Stimulated activated CD4-positive, alpha-beta T cell treated with anti-CD3 and anti-CD28 coated beads, Interleukin-12 subunit alpha, Interleukin-12 subunit beta, amount 100 ng/mL, for 24 hours (primary cell): ENCODE measurements at places on chromosomes 7 and 10.

DNA sequence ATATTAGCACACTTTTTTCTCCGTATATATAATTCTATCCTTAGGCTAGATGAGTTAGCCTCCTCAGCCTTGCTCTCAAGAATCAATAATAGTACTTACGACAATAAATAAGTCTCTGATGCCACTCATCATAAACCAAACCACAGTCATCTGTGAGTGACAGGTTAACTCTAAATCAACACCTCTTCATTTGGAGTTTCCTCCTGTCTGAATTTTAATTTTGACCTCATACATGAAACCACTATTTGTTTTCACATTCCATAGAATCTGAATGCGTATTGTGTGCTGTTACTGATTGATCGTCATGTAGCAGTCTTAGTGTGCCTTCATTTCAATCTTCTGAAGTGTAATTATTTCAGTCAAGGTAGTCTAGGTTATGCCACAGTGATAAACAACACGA lies 85.8 kb downstream of the HGF start:
- no peak for DNase-seq

DNA sequence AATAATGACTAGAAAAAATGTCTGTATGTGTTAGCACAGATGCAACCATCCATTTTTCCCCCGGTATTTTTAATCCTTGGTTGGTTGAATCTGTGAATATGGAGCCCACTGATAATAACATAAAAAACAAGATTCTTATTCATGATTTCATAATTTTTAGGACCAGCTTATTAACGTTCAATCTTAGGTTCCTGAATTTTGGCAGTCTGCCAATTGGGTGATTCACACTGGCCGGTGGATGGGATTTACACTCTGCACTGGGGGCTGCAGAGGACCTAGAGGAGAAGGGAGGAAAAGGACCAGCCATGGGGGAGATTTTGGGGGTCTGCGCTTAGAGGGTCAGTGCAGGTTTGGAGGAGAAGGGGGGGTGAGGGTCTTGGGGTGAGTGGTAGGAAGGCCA lies 327.9 kb downstream of the ACTR3B start:
- no peak for DNase-seq

- DNase-seq: no peak
These were observed 78.7 kb upstream of the MKLN1 start for GRCh38 chr7:131249003-131249402.

GRCh38 chr10:129626796-129627435 lies 159.9 kb downstream of the MGMT start:
- no peak for DNase-seq

GRCh38 chr7:10536561-10536960 lies 437.1 kb upstream of the PHF14 start:
- DNase-seq: no peak

DNA sequence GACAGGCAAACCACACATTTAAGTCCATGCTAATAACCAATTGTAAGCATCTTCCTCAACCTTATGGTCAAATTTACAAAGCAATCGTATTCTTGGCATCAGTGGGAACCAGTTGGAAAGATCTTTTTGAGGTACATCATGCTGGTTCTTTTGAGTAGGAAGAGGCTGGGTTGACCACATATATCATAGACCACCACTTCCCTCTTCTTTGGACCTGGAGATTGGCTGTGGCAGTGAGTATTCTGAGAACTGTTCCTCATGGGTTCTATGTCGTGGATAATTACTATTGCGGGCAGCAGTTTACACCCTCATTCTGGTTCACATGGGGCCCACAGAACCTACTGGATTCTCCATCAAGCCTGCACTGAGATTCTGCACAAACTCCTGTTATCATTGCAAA lies 35.5 kb upstream of the C1GALT1 start:
- DNase-seq: no peak

- DNase-seq: no peak
These were observed 25.7 kb upstream of the PDCD4 start for GRCh38 chr10:110845756-110846620.

DNA sequence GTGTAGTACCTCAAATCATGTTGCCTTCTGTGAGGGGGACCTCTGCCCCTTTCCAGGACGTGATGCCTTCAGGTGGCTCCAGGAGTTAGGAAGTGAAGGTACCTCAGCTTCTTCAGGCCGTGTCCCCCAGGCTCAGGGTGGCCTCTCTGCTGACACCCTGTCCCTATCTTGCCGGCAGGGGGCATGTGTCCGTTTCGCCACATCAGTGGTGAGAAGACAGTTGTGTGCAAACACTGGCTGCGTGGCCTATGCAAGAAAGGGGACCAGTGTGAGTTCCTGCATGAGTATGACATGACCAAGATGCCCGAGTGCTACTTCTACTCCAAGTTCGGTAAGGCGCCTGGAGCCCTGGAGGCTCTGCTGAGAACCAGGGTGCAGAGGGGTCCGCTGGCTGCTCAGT lies 9.2 kb downstream of the CPSF4 start:
- no peak for DNase-seq

DNA sequence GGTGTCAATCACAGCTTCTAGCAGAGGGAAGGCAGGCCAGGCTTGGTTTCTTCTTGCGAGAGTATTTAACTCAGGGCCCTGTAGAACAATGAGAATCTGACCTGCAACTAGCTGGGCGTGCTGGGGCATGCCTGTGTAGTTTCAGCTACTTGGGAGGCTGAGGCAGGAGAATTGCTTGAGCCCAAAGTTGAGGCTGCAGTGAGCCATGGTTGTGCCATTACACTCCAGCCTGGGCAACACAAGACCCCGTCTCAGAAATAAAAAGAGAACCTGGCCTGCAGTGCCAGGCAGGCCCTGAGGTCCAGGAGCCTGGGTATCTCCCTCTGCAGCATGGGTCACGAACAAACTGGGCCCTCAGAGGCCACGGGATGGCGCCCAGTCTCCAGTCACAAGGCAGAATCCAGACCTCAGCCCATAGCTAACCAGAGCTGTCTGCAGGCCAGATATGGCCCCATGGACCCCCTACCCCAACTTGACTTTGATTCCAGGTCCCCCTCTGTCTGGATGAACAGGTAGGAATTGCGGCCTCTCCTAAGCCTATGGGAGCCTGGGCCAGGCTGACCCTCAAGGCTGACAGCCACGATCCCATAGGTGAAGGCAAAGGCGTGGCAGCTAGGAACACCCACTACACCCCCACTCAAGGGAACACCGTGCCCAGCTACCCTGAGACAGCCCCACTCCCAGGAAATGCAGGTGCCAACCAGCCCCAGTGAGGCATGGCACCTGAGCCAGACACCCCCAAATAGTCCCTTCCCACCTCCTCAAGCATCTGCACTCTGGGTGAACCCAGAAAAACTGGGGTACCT lies 102.7 kb upstream of the TNRC18 start:
- DNase-seq: no peak

DNA sequence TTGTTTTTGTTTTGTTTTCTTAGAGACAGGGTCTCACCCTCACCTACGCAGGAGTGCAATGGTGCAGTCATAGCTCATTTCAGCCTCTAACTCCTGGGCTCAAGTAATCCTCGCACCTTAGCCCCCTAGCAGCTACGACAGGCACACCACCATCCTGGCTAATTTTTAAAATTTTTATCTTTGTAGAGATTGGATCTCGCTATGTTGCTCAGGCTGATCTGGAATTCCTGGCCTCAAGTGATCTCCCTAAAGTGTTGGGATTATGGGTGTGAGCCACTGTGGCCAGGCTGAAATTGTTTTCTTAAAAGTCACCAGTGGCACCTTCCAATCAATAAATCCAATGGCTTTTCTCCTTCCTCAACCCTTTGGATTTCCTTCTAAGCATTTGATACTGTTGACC lies 20.9 kb upstream of the DDX50 start:
- no peak for DNase-seq

DNA sequence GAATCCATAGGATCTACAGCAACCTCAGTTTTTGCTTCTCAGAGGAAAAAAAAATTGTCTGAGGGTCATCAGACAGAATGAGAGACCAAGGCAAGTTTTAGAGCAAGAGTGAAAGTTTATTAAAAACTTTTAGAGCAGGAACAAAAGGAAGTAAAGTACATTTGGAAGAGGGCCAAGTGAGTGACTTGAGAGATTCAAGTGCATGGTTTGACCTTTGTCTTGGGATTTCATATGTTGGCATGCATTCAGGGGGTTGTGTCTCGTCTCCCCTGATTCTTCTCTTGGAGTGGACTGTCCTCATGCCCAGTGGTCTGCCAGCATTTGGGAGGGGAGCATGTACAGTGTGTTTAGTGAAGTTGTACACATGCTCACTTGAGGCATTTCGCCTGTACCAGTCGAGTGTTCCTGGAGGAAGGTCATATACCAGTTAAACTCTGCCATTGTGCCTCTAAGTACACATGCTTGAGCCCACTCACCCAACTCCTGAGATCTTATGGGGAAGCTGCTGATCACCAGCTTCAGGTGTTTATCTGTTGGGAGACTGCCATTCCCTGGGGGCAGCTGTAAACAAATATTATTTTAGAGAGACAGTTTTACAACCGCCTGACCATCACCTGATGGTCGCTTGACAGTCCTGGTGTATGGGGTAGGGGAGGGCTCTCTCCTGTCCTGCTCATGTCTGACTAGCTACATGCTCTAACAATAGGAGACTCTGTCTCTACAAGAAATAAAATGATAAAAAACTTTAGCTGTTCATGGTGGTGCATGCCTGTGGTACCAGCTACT lies 109.4 kb downstream of the EEPD1 start:
- no peak for DNase-seq

DNA sequence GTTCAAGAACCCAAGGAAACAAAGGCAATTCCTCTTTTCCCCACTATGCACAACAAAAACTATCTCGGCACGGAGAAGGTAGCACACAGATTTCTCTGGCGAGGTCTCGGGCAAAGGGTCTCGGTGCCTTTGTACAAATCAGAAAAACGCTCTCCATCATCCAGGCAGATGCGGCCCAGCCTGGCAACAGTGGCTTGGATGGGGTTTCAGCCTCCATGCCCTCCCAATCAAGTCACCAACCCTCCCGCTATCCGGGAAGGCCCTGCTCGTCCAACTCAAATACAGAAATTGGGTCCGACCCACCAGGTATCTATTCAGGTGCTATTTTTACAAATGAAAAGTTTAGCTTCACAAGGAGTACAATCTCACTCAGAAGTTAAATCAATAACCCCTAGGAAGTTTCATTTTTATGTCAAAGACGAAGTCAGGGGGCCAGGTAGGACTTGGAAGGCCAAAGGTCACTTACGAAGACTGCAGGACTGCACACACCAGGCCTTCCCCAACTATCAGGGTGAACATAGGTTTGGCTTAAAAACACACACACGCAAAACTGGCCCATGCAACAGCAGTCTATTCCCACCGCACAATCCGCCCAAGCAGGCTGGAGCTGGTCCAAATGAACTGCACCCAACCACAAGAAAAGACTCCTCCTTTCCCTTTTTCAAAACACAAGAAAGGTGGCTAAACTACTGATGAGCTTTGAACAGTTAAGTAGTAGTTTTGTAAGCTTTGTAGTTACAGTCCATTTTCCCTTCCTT lies 43.0 kb downstream of the GNA12 start:
- no peak for DNase-seq

DNA sequence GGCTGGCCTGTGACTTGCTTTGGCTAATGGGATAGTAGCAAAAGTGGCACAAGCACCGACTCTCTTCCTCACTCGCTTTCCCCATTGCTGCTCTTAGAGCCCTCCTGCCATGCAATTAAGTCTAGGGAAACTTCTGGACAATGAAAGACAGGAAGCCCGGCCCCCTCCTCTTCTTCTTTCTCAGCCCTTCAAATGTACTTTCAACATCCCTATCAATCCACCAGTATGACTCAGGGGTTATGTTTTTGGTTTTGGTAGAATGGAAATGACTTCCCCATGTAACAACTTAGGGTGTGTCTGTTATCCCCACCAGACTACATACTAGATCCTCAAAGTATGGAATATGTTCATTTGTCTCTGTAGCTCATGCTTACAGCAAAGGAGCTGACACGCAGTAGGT lies 139.0 kb upstream of the GDF10 start:
- DNase-seq: no peak

- DNase-seq: no peak
These were observed 644 bp downstream of the PPP1R35 start for GRCh38 chr7:100435401-100436304.

- DNase-seq: no peak
These were observed 5.0 kb upstream of the LUC7L2 start for GRCh38 chr7:139354729-139355128.

- DNase-seq: no peak
These were observed 10.4 kb upstream of the NXPH1 start for GRCh38 chr7:8423057-8423456.

DNA sequence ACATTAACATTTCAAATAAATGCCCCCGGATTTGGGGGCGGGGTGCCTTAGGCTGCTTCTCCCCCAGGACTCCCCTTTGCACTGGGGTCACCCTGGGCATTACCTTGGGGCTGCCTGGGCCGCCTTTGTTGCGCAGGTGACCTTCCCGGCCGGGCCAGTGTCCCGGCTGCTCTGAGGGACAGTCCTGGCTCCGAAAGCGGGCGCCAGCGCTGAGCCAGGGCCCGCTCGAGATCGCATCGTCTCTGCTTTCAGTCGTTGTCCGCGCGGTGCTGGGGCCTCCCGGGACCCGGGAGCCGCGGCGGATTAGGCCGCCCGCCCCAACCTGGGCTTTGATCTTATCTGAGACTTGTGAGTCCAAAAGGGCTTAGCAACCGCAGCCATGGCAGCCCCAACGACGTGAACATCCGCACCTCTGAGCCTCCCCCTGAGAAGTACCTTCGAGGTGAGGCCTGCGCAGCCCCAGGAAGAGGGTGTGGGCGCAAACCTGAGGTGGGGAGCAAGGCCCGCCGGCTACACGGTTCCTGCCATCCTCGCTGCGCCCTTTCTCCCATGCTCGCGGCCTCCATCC lies 14.8 kb upstream of the WAPL start:
- peak; percentile 15 for DNase-seq

- no peak for DNase-seq
These were observed 852.0 kb upstream of the PHF14 start for GRCh38 chr7:10121631-10122030.

DNA sequence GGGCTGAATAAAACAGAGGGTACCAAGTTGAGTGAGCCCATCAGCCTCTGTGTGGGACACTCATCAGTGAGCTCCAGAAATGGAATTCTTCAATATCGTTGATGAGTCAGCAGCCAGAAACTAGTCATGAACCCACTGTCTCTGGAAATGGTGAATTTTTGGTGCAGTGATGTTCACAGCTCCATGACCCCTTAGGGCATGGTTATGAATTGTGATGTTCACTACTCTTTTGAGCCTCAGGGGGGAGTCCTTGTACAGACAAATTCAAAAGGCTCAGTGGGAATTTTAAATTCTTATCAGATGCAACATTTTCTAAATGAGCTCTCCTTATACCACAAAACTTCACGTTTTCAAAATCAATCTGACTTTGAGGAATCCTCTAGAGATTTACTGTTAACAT lies 335.7 kb downstream of the PHTF2 start:
- no peak for DNase-seq

GRCh38 chr7:114502454-114503254 lies 88.0 kb downstream of the FOXP2 start:
- DNase-seq: no peak

GRCh38 chr10:28988980-28989379 lies 299.9 kb upstream of the LYZL1 start:
- no peak for DNase-seq

DNA sequence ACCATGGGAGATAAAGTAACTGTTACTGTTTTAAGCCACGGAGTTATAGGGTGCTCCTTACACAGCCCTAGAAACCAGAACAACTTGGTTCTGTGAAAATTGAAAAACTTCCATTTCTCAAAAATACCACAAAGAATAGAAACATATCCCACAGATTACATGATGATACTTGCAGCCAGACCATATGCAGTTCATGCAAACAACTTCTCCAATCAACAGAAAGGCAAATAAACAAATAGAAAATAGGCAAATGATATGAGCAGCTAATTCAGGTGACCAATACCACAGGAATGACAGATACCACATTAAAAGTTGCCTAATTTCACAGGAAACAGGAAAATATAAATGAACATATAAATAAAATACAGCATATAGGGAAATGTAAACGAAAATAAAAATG lies 297.5 kb downstream of the HTR7 start:
- DNase-seq: no peak
